PC-3 (cell line): ENCODE measurements at places on chromosomes 6 and 20.
A peak's percentile ranks its signal among the peaks of the same experiment; 100 is the strongest.

DNA sequence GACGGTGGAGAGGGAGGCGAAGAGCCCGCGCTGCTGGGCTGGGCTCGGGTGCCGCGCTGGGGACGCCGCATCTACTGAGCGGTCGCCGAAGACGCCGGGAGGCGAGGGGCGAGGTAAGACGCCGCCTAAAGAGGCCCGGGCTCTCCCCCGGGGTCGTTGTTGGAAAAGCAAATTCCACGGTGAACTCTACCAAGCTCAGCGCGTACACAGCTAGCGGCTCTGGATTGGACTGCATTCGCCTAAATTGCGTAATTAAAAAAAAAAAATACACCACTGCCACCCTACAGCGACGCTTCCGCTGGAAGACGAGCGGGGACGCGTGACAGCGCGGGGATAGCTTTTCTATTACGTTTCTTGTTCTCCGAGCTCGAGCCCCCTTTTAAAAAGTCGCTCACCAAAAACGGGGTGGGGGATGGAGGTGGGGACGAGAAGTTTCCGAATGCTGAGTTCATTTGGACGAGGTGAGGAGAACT lies 92.0 kb upstream of the PRDM1 start:
- no peak for DNase-seq

DNA sequence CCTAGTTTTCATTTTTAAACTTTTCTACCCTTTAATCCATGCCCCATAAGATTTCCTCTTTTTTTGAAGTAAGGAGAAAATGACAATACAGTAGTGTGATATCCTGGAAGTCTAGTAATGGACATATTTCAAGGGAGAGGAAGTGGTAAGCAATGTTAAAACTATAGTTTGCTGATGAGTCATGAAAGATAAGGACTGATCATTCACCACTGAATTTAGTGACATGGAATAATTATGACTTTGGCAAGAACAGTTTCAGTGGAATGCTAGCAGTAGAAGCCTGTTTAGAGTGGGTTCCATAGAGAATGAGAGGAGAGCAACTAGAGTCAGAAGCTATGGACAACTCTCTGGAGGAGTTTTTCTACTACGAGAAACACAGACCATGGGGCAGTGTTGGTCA lies 24.9 kb upstream of the SLC2A12 start:
- peak; percentile 58 for DNase-seq

GRCh38 chr6:52389626-52390360 lies 27.8 kb downstream of the PAQR8 start:
- DNase-seq: peak; percentile 91

DNA sequence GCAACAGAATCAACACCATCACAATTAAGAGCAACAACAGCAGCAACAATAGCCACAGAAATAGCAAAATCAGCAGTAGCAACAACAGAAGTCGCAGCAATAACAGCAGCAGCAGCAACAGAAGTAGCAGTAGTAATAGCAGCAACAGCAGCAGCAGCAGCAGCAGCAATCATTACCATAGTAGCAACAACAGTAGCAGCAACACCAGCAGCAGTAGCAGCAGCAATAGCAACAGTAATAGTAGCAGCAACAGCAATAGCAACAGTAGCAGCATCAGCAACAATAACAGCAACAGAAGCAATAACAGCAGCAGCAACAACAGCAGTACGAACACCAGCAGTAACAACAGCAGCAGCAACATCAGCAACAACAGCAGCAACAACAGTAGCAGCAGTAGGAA lies 39.8 kb downstream of the SLC22A2 start:
- DNase-seq: no peak

DNA sequence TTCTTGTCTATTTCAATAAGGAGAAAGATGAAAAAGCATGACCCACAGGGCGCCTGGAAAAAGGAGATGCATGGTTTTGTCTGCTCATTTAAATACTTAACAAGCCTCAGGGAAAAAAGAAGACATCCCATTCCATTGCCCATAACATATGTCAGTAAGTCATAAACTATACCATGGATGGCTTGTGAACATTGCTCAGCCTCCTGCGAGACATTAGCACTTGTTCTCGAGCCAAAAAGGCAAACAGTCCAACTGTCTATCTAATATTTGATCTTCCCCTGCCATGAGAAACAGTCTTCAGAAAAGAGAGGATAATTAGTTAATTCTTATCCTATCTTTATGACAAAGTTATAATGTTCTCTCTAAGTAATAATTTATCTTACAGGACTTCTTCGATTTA lies 527.4 kb downstream of the HACE1 start:
- DNase-seq: no peak
